ENCODE measurements at places on chromosomes 4 and X.

GRCh38 chrX:118222421-118222820 lies 105.8 kb upstream of the KLHL13 start:
- no peak for DNase-seq

GRCh38 chr4:3295837-3296624 lies 3.2 kb downstream of the RGS12 start:
- no peak for DNase-seq

- DNase-seq: no peak
Measured at GRCh38 chrX:28850955-28851354, 263.7 kb downstream of the IL1RAPL1 start.

DNA sequence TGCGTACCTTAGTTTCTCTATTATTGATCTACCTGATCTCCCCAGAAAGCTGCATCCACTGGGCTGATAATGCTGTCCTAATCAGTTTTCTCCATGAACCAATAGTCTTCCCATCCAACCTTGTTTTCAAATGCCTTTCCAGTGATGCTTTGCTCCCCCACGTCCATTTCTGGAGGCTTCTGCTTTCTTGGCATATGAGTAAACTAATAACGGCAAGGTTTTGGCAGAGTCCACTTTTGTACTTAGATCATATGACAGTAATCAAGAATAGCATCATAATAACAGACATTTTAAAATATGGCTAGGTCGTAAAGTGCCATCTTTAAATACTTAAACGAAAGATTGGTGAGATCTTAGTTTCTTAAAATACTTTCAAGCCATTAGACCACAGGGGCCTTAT lies 38.4 kb upstream of the FAM9B start:
- no peak for DNase-seq

DNA sequence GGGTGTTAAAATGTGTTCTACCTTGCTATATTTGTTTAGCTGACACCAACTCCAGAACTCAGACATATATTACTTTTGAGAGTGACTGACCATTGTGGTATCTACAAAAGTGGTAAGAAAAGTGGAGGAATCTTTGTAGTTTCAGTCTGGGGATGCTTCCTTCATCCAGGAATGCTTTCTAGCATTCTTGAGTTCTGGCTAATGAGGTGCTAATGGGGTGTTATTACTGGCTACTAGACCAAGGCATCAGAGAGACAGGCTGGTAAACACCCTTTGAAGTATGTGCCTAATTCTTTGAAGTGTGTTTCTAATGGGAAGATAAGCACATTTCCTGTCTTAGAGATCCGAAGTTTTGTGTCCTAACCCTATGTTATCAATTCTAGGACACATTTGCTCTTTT lies 310.4 kb downstream of the SPRY1 start:
- DNase-seq: peak; percentile 9

GRCh38 chrX:53116101-53116500 lies 22.2 kb downstream of the KANTR start:
- no peak for DNase-seq
